ENCODE measurements at places on chromosomes 2 and 18.

DNA sequence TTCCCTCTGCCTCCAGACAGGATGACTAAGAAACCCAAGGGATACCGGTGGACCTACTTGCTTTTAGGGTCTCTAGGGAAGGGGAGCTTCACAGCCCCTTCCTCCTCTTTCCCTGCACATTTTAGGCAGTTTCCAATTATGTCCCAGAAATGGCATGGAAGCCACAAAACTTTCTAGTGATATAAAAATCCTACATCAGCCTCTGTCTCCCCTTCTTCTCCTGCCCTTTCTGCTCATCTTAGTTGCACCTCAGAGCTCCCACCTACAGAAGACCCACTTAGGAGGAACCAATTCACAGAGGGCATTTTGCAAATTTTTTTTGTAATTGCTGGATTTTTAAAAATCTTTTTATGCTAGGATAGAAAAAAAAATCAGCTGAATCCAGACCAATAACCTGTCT lies 263.1 kb downstream of the TNS1 start:
- no peak for DNase-seq

DNA sequence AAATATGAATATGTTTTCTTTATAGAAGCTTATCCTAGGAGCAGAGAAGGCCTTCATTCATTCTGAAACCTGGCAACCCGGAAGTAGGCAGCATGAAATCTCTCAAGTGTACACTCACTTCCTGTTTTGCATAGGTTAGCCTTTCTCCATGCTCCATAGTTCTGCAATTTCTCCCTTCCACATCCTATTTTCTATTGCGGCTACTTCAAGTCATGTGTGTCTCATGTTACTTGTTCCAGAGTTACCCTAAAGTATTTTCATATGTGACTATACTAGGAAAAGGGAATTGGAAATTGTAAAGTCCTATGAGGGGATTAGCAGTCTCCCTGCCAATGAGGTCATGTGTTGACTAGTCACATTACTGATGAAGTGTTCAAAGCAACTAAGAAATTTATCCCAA lies 320.6 kb downstream of the NCKAP5 start:
- no peak for DNase-seq

DNA sequence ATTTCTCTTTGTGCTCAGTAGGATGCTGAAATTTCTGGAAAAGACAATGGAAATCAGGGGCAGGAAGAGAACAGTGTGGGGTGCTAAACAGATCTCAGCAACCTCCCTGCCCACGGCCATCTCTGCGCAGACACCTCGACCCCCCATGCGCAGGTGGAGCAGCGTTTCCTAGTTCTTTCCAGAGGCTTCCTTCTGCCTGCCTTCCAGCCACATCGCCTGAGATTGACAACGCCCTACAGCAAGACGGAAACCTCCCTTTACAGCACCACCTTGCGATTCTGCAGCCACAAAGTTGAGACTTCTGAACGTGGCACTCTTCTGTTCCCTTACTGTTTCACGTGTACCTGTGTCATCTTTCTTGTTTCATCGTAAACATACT lies 31.4 kb upstream of the CASP8 start:
- DNase-seq: no peak

DNA sequence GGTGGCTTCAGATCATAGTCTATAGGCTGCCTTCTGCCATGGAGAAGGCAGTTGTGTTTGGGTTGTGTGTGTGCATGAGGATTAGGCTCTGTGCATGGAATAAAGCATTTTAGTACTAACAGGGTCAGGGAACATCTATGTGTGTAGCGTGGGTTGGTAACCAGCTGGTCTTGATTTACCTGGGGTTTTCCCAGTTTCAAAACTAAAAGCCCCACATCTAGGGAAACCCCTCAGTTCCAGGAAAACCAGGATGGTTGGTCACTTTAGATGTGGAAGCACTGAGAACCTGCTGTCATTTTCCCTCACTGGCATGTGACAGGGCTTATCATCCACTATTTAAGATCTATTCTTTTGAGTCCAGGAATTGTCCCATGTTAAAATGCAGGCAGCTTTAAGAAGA lies 116.3 kb downstream of the POLE4 start:
- no peak for DNase-seq

DNA sequence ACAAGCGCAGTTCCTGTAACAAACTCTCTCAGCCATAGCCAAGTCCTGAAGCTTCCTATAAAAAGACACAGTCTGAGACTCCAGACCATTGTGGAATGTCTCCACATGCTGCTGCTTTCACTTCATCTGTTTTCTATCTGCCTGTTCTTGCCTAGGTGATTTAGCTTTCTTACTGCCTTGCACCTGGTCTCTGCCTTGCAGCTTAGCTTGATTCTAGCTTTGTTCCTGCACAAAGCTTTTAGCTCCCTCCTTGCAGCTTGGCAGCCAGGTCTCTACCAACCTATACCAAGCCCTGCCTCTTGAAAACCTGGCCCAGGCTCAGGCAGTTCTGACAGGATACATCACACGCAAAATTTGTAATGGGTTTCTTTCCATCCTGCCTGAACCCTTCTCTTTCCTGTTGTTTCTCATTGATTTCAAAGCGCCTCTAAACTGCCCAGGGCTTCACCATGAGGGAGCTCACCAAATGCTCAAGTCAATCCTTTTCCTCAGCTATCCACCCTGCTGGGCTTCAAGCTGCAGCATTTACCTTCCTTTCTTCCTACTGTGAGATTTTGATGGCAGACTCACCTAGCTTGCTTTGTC lies 941.3 kb upstream of the NXPH2 start:
- no peak for DNase-seq

- DNase-seq: no peak
These were observed 262.4 kb upstream of the CHST9 start for GRCh38 chr18:27447451-27447881.

- DNase-seq: no peak
These were observed 479.5 kb downstream of the ARHGAP15 start for GRCh38 chr2:143608758-143609157.

DNA sequence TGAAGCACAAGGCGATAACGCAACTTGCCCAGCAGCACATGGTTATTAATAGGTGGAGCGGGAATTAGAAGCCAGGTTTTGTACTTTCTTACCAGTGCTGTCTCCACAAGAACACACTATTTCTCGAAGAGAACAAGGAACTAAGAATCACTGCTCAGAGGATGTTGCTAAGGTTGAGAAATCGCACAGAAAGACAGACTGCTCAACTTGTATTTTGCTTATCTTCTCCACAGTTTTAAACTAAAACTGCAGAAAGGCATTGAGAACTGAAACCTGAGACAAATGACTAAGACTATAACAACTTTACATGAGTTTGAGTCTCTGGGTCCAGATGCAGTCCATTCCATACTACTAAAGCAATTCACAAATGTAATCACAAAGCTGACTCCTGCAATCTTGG lies 6.2 kb downstream of the PRKD3 start:
- DNase-seq: no peak

DNA sequence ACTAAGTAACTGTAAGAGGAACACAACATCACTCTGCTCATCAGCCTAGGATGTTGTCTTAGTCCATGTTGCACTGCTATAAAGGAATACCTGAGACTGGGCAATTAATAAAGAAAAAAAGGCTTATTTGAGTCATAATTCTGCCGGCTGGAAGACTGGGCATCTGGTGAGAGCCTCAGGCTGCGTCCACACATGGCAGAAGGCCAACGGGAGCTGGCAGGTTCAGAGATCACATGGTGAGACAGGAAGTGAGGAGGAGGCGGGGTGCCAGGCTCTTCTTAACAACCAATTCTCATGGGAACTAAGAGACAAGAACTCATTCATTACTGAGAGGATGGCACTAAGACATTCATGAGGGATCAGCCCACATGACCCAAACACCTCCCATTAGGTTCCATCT lies 46.8 kb downstream of the EPG5 start:
- no peak for DNase-seq

DNA sequence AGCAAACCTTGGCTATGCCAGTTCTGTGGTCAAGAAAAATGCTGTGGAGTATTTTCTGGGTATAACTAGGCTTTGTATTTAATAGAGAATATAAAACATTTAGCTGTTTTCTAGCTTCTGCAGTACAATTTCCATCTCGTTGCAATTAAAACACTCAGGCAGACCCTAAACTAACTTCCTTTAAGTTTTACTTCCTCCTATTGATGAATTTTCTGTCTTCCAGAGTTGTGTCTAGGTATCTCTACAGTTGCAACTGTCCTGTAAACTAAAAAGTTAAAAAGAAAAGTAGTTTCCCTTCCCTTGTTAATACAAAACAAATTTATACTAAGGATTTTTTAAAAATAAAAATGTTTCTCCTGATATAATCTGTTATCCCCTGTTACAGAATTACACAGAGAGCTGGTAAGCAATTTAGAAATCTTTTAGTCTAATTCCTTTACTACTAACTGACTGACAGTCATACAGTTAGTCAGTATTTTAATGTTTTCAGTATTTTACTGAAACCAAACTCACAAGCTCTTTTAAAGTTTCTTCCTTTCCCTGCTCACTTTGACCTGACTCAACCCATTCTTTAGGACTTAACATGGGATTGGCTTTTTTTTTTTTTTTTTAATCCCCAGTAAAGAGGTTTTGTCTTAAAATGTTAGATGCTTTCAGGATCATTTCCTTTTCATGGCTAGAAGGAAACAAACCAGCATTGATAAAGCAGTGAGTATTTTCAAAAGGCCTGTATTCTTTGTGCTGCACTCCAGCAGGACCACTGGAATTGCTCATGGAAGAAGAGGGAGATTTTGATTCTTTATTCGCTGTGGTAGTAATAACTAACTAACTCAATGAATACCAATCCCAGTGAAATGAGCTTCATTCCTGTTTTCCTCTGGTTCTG lies 22.9 kb downstream of the ITGAV start:
- DNase-seq: no peak

DNA sequence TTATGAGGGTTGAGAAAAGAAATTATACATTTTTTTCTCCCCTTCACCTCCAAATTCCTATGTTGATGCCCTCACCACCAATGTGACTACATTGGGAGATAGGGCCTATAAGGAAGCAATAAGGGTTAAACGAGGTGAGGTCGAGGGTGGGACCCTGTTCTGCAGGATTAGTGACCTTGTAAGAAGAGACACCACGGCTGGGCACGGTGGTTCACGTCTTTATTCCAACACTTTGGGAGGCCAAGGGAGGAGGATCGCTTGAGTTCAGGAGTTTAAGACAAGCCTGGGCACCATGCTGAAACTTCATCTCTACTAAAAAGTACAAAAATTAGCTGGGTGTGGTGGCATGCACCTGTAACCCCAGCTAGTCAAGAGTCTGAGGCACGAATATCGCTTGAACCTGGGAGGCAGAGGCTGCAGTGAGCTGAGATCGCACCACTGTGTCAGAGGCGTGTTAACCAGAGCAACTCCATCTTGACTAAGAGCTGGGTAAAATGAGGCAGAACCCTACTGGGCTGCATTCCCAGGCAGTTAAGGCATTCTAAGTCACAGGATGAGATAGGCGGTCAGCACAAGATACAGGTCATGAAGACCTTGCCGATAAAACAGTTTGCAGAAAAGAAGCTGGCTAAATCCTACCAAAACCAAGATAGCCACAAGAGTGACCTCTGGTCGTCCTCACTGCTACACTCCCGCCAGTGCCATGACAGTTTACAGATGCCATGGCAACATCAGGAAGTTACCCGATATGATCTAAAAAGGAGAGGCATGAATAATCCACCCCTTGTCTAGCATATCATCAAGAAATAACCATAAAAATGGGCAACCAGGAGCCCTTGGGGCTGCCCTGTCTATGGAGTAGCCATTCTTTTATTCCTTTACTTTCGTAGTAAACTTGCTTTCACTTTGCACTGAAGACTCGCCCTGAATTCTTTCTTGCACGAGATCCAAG lies 77.0 kb downstream of the NCAPH start:
- no peak for DNase-seq

GRCh38 chr18:37527395-37527794 lies 38.2 kb downstream of the CELF4 start:
- no peak for DNase-seq

- DNase-seq: no peak
These were observed 60.9 kb downstream of the AAK1 start for GRCh38 chr2:69582582-69583176.

- DNase-seq: no peak
These were observed 91.5 kb downstream of the MYCN start for GRCh38 chr2:16031848-16032159.

DNA sequence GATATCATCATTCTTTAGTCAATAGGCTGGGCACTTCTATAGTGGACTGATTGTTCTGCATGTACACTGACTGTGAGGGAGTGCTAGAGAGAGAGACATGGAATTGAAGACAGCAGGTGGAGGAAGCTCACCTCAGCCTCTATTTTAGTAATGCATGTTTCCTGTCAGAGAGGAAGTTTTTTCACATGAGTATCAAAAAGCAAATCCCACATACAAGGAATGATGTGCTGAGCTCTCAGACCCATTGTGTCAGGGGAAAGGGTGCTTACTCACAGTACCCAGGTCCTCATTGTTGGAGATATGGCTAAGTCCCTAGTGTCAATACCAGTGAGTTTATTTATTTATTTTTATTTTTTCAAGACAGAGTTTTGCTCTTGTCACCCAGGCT lies 9.9 kb upstream of the CDK15 start:
- no peak for DNase-seq

DNA sequence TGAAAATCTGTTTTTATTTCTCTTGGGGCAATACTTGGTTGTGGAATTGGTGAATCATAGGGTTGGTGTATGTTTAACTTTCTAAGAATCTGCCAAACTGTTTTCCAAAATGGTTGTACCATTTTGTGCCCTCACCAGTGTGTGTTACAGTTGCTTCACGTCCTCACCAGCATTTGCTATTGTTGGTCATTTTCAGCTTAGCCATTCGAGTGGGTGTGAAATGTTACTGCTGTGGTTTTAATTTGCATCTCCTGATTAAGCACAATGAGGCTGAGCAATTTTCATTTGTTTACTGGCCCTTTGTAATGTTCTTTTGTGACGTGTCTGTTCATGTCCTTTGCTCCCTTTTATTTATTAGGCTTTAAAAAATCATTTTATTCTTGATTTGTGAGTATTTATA lies 49.7 kb downstream of the FOSL2 start:
- DNase-seq: no peak

DNA sequence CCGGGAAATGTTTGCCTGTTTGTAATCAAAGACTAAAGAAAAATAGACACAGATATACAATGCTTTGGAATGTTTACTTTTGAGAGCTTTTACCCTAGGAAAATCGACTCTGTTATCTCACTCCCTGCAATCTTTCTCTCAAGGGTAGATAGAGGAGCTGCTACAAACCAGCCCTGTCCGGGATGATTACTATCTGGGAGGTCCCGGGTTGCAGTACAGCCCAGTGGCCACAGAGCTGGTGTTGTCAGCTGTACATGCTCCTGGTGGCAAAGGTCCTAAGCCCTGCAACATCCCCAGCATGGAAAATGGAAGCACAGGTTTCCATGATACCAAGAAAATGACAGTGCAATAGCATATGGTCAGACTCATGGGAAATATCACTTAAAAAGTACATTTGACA lies 570.5 kb upstream of the SOX11 start:
- no peak for DNase-seq

GRCh38 chr18:70411307-70411706 lies 122.5 kb downstream of the SOCS6 start:
- DNase-seq: no peak

- no peak for DNase-seq
These were observed 2.4 kb upstream of the DSC3 start for GRCh38 chr18:31044926-31045325.

GRCh38 chr2:101349893-101350662 lies 37.2 kb downstream of the CREG2 start:
- DNase-seq: no peak

GRCh38 chr2:64403426-64403825 lies 50.5 kb upstream of the LGALSL start:
- no peak for DNase-seq
